RWPE2 (cell line): ENCODE measurements at places on chromosomes 6 and 20.

GRCh38 chr6:85273870-85274269, 176.0 kb upstream of the NT5E start:
- H3K4me3 ChIP-seq, result no peak overlapping the region
- H3K27me3 ChIP-seq, result no peaks in the 10 kb centered on the region
- no peaks in the 10 kb centered on the region for H3K36me3 ChIP-seq
- H3K27ac ChIP-seq, result no peak overlapping the region

DNA sequence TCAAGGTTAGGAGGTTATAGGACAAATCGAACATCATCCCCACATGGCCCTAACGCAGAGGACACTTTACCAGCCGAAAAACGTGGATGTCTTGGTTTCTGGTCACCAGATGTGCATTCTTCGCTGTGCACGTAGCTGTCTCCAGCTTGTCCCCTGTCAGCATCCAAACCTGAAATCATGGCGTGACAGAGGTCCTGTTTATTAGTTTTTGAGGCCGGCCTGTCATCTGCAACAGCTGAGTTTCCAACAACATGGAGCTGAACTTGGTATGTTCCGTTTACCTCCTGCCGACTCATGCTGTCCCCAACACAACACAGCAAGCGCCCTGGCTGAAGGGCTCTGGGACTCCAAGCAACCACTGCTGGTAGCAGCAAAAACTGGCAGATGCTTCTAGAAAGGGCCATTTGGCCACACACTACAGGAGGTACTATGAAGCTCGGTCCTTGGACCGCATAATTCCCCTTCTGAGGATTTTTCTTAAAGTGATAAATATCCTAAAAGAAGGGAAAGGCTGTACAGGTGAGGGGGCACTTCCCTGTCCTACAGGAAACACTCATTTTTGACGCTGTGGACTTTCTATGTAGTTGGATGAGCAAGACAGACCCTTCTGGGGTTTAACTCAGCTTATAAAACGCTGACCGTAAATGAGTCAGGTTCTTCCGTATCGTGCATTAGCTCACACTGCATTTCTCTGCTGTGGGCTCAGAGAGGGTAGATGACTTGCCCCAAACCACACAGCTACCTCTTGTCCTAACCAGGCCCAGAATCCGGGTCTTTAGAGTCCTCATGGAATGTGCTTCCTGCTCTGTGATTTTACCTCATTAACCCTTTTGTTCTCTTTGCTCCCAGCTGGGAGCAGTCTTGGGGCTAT, 79.7 kb upstream of the NFATC2 start:
- H3K4me3 ChIP-seq, result no peak overlapping the region
- no peak overlapping the region for H3K27ac ChIP-seq
- no peaks in the 10 kb centered on the region for H3K27me3 ChIP-seq

- DNase-seq, result no peak
- H3K27ac ChIP-seq, result peak overlapping the region; percentile 16
- H3K4me1 ChIP-seq, result peaks cover 8% of the 10 kb centered on the region
- H3K4me3 ChIP-seq, result no peak overlapping the region
- H3K36me3 ChIP-seq, result no peaks in the 10 kb centered on the region
- H3K27me3 ChIP-seq, result no peaks in the 10 kb centered on the region
These were observed 27.9 kb downstream of the SDCBP2 start for GRCh38 chr20:1301031-1301529.

- no peaks in the 10 kb centered on the region for H3K36me3 ChIP-seq
- no peak overlapping the region for H3K4me3 ChIP-seq
- no peaks in the 10 kb centered on the region for H3K27me3 ChIP-seq
- no peak overlapping the region for H3K27ac ChIP-seq
- DNase-seq, result no peak
These were observed 77.3 kb downstream of the DTD1 start for GRCh38 chr20:18665135-18665534.

GRCh38 chr6:146545581-146545980, 1.9 kb downstream of the RAB32 start:
- DNase-seq, result no peak
- H3K27ac ChIP-seq, result peak overlapping the region; percentile 95
- H3K4me3 ChIP-seq, result peak overlapping the region; percentile 70
- peaks cover 18% of the 10 kb centered on the region for H3K4me1 ChIP-seq
- peaks cover 26% of the 10 kb centered on the region for H3K36me3 ChIP-seq

DNA sequence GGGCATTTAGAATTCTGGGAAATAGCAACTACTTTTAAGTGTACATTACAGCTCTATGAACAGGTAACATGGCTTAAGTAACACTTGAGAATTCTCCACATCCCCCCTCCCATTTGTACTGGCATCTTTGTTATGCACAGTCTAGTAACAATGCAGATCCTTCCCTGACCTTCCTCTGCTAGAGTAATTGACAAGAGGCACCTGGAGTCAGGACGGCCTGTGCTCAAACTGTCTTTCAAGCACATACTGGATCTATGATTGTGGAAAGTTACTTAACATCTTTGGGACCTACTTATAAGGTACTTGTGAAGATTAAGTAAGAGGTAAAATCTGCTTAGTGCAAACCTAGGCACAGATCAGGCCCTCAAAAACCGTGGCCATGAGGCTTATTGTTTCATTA, 21.9 kb upstream of the GSTA3 start:
- no peak overlapping the region for H3K4me3 ChIP-seq
- no peaks in the 10 kb centered on the region for H3K27me3 ChIP-seq
- no peak overlapping the region for H3K27ac ChIP-seq
- H3K4me1 ChIP-seq, result peaks cover 19% of the 10 kb centered on the region
- DNase-seq, result no peak

- peaks cover 21% of the 10 kb centered on the region for H3K4me1 ChIP-seq
- no peaks in the 10 kb centered on the region for H3K27me3 ChIP-seq
- H3K36me3 ChIP-seq, result peaks cover 41% of the 10 kb centered on the region
- H3K4me3 ChIP-seq, result no peak overlapping the region
- H3K27ac ChIP-seq, result peak overlapping the region; percentile 83
These were observed 94.2 kb downstream of the RREB1 start for GRCh38 chr6:7201732-7202541.

DNA sequence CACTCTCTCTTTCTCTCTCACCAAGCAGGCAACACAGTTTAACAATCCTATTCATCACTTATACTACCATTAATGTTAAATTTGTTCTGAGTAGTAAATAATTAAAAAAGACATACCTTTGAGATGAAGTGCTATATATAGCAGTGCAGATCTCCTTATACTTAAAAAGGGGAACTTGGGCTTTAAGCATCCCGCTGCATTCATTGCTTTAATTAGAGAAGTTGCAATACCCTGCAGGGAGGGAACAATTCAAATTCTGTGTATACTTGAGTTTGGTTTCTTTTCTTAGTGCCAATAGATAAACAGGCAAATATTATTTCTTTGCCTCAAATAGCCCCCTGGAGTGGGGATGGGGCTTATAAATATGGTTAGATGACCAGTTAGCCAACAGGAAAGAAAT, 10.8 kb upstream of the ZBTB24 start:
- no peak overlapping the region for H3K27ac ChIP-seq
- H3K4me1 ChIP-seq, result no peaks in the 10 kb centered on the region
- no peaks in the 10 kb centered on the region for H3K36me3 ChIP-seq
- H3K4me3 ChIP-seq, result no peak overlapping the region

DNA sequence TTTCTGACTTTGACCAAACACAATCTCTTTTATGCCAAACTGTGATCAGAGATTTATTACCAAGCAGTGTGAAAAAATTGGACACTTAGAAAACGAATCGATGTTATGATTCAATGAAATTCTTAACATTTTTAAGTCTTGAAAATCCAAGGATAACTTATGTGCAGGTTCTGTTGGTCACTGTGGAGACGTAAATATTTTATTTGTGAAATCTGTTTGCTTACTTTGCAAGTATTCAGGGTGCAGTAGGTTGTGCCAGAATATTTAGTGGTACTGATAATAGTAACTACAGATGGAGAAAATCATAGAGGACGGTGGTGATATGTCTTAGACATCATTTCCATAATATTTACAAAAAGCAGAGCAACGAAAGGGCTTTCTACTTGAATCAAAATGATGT, 97.3 kb downstream of the BMP2 start:
- DNase-seq, result no peak
- H3K36me3 ChIP-seq, result no peaks in the 10 kb centered on the region
- H3K4me1 ChIP-seq, result no peaks in the 10 kb centered on the region
- H3K27ac ChIP-seq, result no peak overlapping the region

- no peak overlapping the region for H3K4me3 ChIP-seq
- H3K27me3 ChIP-seq, result no peaks in the 10 kb centered on the region
- peaks cover 12% of the 10 kb centered on the region for H3K4me1 ChIP-seq
- no peak for DNase-seq
- no peak overlapping the region for H3K27ac ChIP-seq
These were observed 91.4 kb upstream of the ATXN1 start for GRCh38 chr6:16852671-16853070.

- no peak for DNase-seq
- H3K27me3 ChIP-seq, result no peaks in the 10 kb centered on the region
- H3K36me3 ChIP-seq, result no peaks in the 10 kb centered on the region
- H3K27ac ChIP-seq, result no peak overlapping the region
- H3K4me1 ChIP-seq, result peaks cover 16% of the 10 kb centered on the region
These were observed 16.9 kb upstream of the PBOV1 start for GRCh38 chr6:138235205-138235604.

- no peak overlapping the region for H3K4me3 ChIP-seq
- DNase-seq, result no peak
- peak overlapping the region; percentile 66 for H3K27ac ChIP-seq
- H3K36me3 ChIP-seq, result peaks cover 16% of the 10 kb centered on the region; the same call in 1 of the 2 replicates
- peaks cover 18% of the 10 kb centered on the region for H3K4me1 ChIP-seq
These were observed 84.8 kb upstream of the MPC1 start for GRCh38 chr6:166467436-166468000.

DNA sequence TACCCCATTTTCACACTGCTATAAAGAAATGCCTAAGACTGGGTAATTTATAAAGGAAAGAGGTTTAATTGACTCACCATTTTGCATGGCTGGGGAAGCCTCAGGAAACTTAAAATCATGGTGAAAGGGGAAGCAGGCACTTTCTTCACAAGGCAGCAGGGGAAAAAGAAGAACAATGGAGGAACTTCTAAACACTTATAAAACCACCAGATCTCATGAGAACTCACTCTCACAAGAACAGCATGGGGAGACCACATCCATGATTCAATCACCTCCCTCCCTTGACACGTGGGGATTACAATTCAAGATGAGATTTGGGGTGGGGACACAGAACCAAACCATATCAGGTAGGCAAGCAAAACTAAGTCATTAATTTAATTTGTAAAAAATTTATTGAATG, 343.2 kb downstream of the FRK start:
- H3K27me3 ChIP-seq, result no peaks in the 10 kb centered on the region
- H3K4me1 ChIP-seq, result no peaks in the 10 kb centered on the region
- H3K4me3 ChIP-seq, result no peak overlapping the region
- DNase-seq, result no peak

- DNase-seq, result no peak
- H3K4me1 ChIP-seq, result no peaks in the 10 kb centered on the region
- H3K4me3 ChIP-seq, result no peak overlapping the region
- no peak overlapping the region for H3K27ac ChIP-seq
- no peaks in the 10 kb centered on the region for H3K36me3 ChIP-seq
- no peaks in the 10 kb centered on the region for H3K27me3 ChIP-seq
These were observed 180.4 kb upstream of the RIN2 start for GRCh38 chr20:19577692-19578091.

DNA sequence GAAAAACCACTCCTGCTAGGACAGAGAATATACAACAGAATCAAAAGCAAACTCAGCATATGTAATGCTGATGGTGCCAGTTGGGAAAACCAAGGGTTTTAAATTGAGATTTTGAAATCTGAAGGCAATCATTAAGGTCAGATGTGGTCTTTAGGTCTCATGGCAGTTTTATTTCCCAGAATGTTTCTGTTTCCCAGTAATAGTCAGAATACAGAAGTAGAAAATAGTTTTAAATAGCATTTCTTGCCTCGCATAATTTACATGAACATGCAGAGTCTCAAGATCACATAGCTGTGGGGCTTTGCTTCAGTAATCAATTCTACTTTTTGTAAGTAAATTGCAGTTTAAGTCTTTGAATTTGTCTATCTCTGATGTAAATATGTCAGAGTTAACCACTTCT, 58.1 kb downstream of the RNF144B start:
- DNase-seq, result no peak
- H3K27me3 ChIP-seq, result no peaks in the 10 kb centered on the region
- no peaks in the 10 kb centered on the region for H3K36me3 ChIP-seq
- no peak overlapping the region for H3K27ac ChIP-seq
- no peaks in the 10 kb centered on the region for H3K4me1 ChIP-seq

GRCh38 chr20:50538276-50538675, 28.1 kb downstream of the PTPN1 start:
- no peak overlapping the region for H3K4me3 ChIP-seq
- peak overlapping the region; percentile 76 for H3K27ac ChIP-seq
- H3K27me3 ChIP-seq, result no peaks in the 10 kb centered on the region
- no peak for DNase-seq
- H3K36me3 ChIP-seq, result peaks cover 63% of the 10 kb centered on the region

DNA sequence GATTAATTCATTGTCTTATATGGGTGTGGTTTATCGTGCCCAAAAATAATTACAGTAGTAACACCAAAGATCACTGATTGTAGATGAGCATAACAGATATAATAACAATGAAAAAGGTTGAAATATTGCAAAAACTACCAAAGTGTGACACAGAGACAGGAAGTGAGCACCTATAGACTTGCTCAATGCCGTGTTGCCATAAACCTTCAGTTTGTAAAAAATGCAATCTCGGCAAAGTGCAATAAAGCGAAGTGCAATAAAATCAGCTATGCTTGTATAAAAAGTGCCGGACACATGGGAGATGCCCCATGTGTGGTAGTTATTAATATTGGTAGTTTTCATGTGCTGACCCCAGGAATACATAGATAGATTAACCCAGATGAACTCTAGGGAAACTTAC, 192.6 kb downstream of the NRN1 start:
- H3K27me3 ChIP-seq, result no peaks in the 10 kb centered on the region
- no peak overlapping the region for H3K27ac ChIP-seq
- no peak overlapping the region for H3K4me3 ChIP-seq
- H3K36me3 ChIP-seq, result no peaks in the 10 kb centered on the region
- no peaks in the 10 kb centered on the region for H3K4me1 ChIP-seq

- no peak overlapping the region for H3K27ac ChIP-seq
- no peaks in the 10 kb centered on the region for H3K27me3 ChIP-seq
- H3K4me3 ChIP-seq, result no peak overlapping the region
- H3K4me1 ChIP-seq, result no peaks in the 10 kb centered on the region
- no peaks in the 10 kb centered on the region for H3K36me3 ChIP-seq
These were observed 80.9 kb downstream of the EPB41L2 start for GRCh38 chr6:130982135-130982534.

DNA sequence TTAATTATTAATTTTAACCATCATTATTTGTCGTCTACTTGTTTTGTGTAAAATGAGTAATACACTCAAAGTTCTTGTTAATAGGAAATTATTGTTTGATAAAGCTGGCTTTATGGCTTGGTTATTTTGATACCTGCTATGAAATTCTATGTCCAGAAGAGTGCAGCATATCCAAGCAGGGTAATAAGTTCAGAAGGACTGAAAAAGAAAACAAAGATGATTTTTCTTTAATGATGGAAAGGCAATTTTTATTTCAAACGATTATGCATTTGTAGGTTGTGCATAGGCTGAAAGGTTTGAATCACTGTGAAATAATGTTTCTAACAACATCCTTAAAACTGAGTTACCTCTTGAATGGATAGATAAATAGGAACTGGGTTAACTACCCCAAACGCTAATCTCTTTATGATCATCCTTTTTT, 1.4 kb upstream of the MAN1A1 start:
- peaks cover 54% of the 10 kb centered on the region for H3K27me3 ChIP-seq
- H3K4me1 ChIP-seq, result no peaks in the 10 kb centered on the region
- no peaks in the 10 kb centered on the region for H3K36me3 ChIP-seq
- DNase-seq, result no peak

- H3K4me1 ChIP-seq, result no peaks in the 10 kb centered on the region
- no peaks in the 10 kb centered on the region for H3K27me3 ChIP-seq
- no peak overlapping the region for H3K27ac ChIP-seq
- H3K36me3 ChIP-seq, result no peaks in the 10 kb centered on the region
- H3K4me3 ChIP-seq, result no peak overlapping the region
These were observed 227.4 kb upstream of the PLN start for GRCh38 chr6:118320652-118321051.
